Stimulated activated naive CD4-positive, alpha-beta T cell treated with Interleukin-2 at 50 U/mL for 16 hours (primary cell): ENCODE measurements at places on chromosomes 3 and 15.

- no peak for DNase-seq
Observed at GRCh38 chr3:170429050-170429449, 10.4 kb downstream of the CLDN11 start.

GRCh38 chr15:75697523-75697922, 15.1 kb downstream of the CSPG4 start:
- DNase-seq = no peak

- no peak for DNase-seq
Observed at GRCh38 chr3:29344935-29345334, 64.1 kb downstream of the RBMS3 start.

DNA sequence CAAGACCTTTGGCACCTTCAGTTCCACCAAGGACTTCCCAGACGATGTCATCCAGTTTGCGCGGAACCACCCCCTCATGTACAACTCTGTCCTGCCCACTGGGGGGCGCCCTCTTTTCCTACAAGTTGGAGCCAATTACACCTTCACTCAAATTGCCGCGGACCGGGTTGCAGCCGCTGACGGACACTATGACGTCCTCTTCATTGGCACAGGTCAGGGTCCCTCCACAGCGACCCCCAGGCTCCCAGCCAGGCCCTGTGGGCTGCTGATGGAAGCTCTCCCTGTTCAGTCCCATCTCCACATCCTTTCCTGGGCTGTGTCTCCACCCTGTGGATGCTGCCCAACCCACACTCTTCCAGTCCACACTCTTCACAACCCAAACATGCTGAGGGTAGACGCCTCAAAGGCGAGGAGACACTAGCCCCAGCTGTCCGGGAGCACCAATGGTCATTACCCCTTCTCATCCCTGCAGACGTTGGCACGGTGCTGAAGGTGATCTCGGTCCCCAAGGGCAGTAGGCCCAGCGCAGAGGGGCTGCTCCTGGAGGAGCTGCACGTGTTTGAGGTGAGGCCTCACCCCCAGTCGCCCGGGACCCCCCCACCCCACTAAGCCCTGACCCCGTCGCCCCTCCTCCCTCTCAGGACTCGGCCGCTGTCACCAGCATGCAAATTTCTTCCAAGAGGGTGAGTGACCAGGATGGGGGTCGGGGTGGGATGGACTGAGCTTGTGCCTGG, 4.3 kb upstream of the LSMEM2 start:
- DNase-seq = peak; percentile 66

DNA sequence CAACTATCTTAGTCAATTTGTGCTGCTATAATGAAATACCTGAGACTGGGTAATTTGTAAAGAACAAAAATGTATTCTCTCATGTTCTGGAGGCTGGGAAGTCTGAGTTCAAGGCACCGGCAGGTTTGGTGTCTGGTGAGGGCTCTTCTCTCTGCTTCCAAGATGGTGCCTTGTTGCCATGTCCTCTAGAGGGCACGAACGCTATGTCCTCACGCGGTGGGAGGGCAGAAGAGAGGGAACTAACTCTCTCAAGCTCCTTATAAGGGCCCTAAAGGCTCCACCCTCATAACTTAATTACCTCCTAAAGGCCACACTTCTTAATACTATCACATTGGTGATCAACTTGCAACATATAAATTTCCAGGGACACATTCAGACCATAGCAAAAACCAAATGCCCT, 108.4 kb downstream of the ADAMTSL3 start:
- no peak for DNase-seq

DNA sequence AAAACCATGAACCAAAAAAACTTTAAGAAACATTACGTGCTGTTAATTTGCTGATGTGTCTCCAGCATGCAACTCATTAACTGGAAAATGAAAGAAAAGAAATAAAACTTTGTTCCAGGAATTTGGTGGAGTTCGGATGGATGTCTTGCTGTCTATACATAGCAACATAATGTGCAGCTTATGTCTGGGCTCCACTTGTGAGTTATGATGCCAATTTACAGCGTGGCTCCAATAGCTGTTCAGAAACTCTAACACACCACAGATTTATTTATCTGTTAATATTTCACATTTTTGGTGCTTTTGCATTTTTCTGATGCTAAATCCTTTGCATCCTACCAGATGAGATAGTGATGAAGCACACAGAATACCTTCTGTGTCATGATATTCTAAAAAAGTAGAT, 45.1 kb downstream of the MAP4 start:
- DNase-seq = no peak

DNA sequence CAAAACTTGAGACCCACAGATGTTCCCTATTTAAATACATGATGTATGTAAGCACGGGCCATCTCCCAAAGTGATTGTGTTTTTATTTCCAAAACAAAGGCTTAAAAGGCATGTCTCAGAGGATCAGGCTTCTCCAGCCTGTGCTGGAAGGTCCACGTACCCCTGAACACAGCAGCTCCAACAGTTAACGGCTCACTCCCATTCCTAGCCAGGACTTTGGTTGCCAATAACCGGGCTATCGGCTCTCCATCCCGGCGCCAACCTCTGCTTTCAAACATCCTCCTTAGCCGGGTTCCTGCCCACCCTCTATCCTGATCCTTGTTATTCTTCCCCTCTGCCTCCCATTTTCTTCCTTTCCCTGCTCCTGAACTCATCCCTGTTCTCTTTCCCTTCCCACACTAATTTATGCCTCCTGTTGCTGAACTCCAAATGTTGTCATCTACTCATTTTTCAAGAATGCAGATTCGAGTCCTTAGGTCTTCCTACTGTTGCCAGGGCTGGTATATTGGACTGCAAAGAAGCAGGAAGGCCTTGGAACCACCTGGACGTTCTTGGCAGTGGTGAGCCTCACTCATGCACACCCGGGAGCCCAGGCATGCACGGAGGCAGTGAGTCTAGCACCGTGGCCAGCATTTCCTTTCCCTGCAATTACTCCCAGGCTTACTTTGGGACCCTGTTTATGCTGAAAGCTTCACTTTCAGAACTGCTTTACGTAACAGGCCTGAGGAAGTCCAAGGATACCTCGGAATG, 128.4 kb upstream of the RAD18 start:
- DNase-seq = no peak

- DNase-seq = no peak
Observed at GRCh38 chr3:52844290-52844975, 9.6 kb upstream of the MUSTN1 start.

GRCh38 chr3:71142441-71143161, 440.9 kb downstream of the FOXP1 start:
- no peak for DNase-seq

DNA sequence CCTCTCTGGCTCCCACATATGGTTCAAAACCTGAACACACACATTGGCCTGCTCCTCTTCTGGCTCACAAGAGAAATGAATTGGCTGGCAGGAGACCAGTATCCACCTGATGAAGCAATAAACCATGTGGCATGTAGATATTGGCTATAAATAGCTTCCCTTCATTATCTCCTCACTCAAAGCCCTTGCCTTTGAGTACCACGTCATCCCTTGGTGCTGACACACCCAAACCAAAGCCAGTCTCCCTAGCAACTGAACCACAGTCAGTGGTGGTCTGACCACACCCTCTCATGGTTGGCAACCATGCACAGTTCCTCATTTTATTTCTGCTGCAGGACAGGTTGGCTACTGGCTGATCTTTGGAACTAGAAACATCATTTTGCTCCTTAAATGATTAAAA, 98.8 kb downstream of the ZNF621 start:
- DNase-seq = no peak

- no peak for DNase-seq
Observed at GRCh38 chr15:85746641-85747040, 48.1 kb downstream of the KLHL25 start.

GRCh38 chr3:99700631-99701268, 62.4 kb downstream of the COL8A1 start:
- DNase-seq = no peak

DNA sequence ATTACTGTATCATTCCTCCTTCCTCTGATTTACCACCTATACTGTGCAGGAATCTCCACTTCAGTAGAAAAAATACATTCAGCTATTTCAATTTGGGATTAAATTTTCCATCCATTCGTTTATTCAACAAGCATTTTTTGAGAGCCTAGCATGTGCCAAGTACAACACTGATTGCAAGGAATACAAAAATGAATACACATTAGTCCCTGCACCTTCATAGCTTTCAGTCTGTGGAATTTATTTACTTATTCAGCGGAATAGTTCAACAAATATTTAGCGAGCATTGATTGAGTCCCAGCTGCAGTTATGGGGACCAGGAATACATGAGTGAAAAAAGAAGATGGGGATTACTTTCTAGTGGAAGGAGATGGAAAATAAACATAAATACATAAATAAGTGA, 606.8 kb upstream of the TBL1XR1 start:
- no peak for DNase-seq

- DNase-seq = no peak
Observed at GRCh38 chr3:190120269-190121060, at the start of gene P3H2. Gene P3H2 (minus strand): TSS chr3:190120897. CDS start chr3:190120731, 166 bp downstream.

- DNase-seq = no peak
Observed at GRCh38 chr3:146148468-146148931, 12.5 kb downstream of the PLOD2 start.

- DNase-seq = no peak
Observed at GRCh38 chr3:190167936-190168680, 47.4 kb upstream of the P3H2 start.

DNA sequence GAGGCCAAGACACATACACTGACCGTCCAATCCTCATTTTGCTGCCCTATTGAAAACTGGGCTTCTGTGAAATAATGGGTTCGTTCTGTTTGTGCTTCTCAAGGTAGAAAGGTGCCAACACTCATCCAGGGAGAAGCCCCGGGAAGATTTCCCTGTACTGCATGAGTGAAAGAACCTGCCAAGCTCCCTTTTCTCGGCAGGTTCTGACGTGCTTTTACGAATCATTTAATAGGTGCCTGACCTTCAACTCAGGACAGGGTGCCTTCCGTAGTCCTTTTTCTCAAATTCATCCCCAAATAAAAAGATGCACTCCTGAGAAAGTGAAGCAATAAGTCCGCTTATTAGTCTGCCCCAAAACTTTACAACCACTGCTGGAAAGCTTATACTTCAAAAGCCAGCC, 64.2 kb downstream of the B3GNT5 start:
- no peak for DNase-seq

DNA sequence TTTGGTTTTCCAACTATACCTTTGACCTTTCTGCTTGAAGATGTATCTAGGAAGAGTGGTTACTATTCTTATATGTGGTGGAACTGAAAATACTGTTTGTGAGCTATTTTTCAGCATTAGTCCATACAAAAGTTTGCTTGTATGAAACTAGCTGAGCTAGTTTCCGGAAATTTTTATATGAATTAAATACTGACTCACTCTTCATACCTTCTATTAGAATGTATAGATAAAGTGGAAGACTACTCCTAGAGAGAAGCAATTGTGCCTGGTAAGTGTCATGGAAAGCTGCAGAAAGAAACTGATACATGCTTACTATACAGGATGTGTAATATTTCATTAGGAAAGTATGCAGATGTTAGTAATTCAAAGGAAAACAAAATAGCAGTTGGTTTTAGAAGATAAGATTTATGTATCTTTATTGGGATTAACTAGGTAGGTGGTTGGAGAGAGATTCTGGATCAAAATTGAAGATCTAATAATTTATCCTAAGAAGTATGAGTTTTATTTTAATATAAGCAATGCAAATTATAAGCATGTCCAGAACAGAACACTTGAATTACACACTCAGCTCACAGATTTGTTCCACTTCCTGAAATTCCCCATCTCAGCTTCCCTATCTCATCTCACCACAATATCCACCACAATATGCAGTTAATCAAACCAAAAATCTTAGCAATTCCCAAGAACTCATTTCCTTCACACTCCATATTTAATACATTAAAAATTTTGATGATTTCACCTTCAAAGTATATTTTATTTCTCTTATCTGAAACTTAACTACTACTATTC, 82.8 kb downstream of the BCHE start:
- DNase-seq = no peak

DNA sequence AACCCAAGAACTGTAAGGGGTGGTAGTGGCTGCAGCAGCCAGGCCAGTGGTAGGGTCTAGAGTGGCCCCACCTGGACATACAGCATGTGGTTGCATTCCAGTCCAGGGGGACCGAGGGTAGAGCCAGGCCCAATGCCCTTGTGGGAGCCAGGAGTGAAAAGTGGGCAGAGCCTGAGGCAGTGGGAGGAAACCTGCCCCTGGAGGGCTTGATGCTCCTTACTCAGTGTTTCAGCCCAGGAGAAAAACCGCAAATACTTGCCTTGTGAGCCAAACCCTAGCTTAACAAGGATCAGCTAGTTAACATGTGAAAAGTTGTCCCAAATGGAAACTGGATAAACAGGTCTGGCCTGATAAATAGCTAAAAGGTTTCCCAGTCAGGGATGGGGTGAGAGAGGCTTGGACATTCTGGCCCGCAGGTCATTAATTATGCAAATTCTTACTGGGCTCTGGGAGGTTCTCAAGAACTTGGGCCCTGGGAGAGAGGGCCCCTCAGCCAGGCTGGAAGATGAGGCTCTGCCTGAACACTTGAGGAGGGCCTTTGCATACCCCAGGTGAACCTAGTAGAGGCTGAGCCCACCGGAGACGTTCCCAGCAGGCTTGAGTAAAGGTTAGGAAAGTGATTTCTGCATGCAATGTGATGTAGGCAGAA, 222.1 kb downstream of the THSD4 start:
- no peak for DNase-seq

- peak; percentile 16 for DNase-seq
Observed at GRCh38 chr15:25710184-25710583, 152.9 kb downstream of the ATP10A start.

DNA sequence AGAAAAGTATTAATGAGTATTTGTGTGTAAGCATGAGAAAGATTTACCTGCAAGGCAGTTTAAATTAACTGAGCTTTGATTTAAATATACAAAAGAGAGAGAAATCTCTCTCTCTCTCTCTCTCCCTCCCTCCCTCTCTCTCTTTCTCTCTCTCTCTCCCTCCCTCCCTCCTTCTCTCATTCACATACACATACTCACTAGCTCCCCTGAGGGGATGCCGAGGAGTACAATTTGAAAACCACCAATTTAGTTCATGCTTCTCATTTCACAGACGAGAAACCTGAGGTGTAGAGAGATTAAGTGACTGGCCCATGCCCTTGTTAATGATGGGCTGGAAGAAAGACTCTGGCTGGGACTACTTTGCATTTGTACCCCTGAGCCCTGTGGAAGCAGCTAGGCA, 59.4 kb downstream of the MECOM start:
- DNase-seq = no peak

- DNase-seq = no peak
Observed at GRCh38 chr15:65963911-65964482, 94.7 kb downstream of the RAB11A start.

DNA sequence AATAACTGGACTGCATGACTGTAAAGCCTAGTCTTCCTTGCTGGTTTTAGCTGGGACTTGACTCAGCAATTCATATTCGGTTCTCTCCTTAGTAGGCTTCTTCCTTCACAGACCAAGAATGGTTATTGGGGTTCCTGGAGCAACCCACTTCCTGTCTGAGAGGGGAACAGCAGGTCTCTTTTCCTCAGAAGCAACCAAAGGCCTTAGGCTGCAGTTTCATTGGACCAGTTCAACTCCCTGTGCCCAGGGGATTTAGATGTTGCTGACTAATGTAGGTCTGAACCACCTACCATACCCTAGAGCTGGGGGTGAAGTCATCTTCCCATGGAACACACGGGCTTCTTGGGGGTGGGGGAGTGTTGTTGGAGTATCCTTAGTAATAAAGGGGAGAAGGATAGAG, 84.0 kb upstream of the SKOR1 start:
- no peak for DNase-seq

- DNase-seq = peak; percentile 7
Observed at GRCh38 chr3:122014741-122015140, 7.3 kb downstream of the ILDR1 start.
